ENCODE measurements at places on chromosomes 12 and 14.

DNA sequence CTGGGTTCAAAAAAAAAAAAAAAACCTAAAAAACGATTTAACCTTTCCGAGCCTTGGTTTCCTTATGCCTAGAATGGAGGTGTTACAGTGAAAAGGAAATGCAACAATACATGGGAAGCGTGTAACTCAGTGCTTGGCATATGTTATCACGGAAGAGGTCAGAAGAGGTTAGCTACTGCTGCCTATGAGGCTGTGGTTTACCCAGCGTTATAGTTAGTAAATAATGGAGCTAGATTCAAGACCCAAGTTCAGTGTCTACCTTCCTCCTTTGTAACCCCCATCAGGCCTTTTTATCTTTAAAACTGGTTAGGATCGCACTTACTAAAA, 839 bp downstream of the IFT43 start:
- DNase-seq, result no peak

DNA sequence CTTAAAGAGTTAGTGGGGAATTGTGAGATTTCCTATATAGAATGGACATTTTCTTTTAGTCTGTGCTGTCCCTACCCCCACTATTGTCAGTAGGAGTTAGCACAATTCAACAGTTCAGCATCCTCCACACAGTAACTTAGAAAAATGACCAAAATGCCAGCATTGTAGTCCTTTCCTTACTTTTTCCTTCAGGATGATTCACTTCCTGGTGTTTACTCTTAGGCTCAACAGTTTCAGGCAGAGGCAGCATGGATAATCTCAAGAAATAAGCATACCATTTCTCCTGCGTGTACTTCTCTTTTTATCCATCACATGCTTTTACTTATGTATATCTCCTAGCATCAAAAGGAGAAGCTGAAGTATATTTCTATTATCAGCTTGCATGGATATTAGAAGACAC, 683.4 kb downstream of the SLC16A7 start:
- no peak for DNase-seq

GRCh38 chr12:110311903-110312302, 30.9 kb downstream of the ATP2A2 start:
- DNase-seq, result no peak

- no peak for DNase-seq
Observed at GRCh38 chr12:68798882-68799234, 9.1 kb upstream of the MDM2 start.

GRCh38 chr14:25464078-25464477, 414.1 kb upstream of the STXBP6 start:
- peak; percentile 20 for DNase-seq

DNA sequence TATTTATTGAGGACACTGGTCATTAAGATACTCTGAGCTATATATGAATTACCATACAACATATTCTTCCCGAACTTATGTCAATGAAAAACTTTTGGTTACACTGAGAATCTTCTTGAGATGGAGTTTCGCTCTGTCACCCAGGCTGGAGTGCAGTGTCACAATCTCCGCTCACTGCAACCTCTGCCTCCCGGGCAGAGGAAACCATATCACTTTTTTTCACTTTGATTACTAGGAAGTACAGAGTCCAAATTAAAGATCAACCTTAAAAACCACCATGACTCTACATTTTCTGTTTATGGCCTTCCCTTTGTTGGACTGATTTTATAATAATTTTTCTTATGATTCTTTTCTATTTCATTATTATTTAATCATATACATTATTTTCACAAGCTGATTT, 336.5 kb downstream of the FSCB start:
- DNase-seq, result no peak

DNA sequence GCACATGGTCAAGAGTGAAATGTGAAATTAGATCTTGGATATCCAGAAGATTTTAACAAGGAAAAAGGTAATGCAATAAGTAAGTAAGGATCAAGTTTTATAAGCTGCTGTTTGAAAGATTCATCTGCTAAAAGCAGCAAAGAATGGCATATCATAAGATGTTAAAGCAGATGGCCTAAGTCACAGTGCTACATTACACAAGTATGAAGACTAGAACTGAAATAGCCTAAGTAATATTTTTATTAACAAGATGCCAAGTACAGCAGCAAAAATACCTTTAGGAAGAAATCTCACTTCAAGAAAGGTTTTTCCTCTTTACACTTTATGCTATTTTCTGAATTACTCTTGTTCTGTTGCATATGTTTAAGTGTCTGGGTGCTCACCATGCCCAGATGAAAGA, 414.1 kb downstream of the MDGA2 start:
- no peak for DNase-seq

All from DMS79 treated with DMSO at 0.1 percent for 48 hours (cell line).